ENCODE measurements at places on chromosomes 2 and 18. TPM values are rescaled to one million over a fixed set of nuclear protein-coding genes. Genes with fewer than 3 reads are reported as not detected.

FBXO48 gene
- total RNA-seq: 1.0 TPM

SKA1 gene
- total RNA-seq: 70.6 TPM

DSC2 gene
- total RNA-seq: 54.9 TPM

YPEL5 gene
- total RNA-seq: 83.0 TPM

PLA2R1 gene
- total RNA-seq: 2.2 TPM

UGT1A3 gene
- not detected for total RNA-seq

C1QL2 gene
- total RNA-seq: not detected

COL3A1 gene
- not detected for total RNA-seq

ACMSD gene
- not detected for total RNA-seq

SRD5A2 gene
- total RNA-seq: not detected

CDC42EP3 gene
- total RNA-seq: 13.1 TPM

TDRD15 gene
- 0.27 TPM for total RNA-seq

GRB14 gene
- 16.1 TPM for total RNA-seq

DNA sequence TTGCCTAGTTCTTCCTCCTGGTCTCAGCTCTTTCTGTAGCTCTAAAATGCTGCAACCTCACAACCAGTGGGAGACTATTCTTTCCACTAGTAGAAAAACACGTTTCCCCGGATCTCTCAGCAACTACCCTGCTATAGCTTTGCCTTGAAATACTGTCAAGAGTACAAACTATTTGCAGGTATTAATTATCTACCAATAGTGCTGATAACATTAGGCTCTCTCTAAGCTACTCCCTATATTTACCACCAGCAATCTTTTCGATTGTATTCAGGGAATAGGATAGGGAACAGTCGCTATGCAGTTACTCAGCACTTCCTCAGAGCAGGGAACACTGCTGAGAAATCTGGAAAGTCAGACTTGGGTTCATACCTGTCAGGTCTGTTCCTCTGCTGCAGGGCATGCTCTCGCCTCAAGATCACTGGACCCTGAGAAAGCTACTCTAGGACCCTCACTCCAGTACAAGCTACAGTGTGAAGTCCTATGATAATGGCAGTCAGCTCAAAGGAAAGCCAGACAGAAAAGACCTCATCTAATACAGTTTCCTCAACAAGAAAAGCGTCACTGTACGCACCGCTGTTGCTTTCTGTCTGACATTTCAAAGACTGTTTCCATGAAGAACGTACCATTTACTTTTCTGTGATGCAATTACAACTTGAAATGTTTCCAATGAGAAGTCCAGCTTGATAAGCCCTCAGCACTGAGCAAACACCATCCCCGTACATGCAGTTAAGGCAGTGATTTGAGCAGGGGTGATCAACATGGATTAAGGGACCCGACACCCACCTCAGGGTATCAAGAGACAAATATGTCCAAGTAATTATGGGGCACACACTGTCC lies 22.7 kb downstream of the GDF7 start:
- no peak for DNase-seq

DNA sequence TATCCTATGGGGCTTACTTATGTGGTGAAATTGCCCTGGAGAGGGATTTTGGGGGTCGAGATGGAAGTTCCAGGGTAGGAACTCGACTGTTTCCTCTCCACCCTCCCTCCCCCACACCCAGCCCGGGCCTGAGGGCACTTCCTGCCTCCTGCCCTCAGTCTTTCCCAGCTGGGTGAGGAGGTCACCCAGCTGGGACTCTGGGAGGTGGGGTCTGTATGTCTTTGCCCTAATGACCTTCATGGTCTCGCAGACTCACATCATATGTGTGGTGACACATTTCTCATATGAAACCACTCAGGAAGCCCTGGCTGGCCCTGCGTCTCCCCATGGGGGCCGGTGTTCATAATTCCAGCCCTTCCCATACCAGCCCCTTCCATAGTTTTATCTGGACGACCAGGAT lies 12.4 kb downstream of the ATOH8 start:
- DNase-seq: no peak

- no peak for DNase-seq
Measured at GRCh38 chr2:222780051-222780450, 80.8 kb upstream of the ACSL3 start.

GRCh38 chr18:74226666-74227065 lies 65.1 kb downstream of the CYB5A start:
- DNase-seq: no peak

DNA sequence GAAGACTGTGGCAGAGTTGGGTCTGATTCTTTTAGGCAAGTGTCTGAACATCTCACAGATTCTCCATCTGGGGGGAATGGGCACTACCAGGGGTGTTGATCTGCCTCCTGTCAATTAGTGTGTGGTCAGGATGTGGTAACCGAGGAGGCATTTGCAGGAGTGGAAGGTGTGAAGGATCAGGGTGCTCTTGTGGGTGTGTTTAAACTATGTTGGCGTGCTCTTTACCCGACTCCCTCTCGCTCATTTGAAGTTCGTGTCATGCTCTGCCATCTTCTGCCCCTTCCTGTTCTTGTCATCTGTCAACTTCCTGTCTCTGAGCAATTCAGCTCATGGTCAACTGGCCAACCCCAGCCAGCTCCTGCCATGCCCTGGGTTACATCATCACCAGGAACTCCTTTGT lies 107.9 kb downstream of the RTN4 start:
- no peak for DNase-seq

- DNase-seq: no peak
Measured at GRCh38 chr18:49431165-49431962, 29.1 kb downstream of the DYM start.

DNA sequence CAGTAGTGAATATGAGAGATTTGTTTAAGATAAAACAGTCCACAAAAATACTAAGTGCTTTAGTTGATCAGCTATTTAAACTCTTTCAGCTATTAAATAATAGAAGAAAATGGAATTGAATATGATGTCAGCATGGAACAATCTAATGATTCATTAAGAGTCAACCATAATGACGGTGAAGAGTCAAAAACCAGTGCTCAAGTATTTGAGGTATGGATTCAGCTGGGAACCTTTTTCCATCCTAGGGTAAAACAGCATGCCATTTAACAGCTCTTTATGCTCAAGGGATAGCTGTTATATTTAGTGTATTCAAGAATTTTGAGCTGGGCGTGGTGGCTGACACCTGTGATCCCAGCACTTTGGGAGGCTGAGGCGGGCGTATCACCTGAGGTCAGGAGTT lies 29.7 kb downstream of the CARF start:
- DNase-seq: no peak

DNA sequence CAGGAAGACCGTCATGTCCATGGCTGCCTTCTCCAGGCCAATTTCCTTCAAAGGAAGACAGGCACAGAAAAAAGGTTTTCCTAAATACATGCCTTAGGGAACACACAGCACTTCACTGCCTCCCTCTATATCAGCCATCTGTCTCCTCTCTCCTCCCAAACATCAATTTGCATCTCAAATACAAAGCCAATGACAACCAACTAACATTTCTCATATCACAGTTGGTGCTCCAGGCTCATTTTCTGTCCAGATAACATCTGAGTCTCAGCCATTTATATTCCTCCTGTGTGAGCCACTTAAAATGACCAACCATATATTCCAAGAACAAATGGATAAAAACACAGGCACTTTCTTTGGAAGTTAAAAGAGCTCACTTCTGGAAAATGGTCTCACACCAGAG lies 62.5 kb upstream of the ACAA2 start:
- DNase-seq: no peak

- no peak for DNase-seq
Measured at GRCh38 chr2:107376909-107377308, 449.8 kb upstream of the RGPD4 start.

GRCh38 chr2:179571252-179571651 lies 290.2 kb downstream of the ZNF385B start:
- DNase-seq: no peak

GRCh38 chr2:33777786-33778185 lies 178.7 kb upstream of the FAM98A start:
- DNase-seq: no peak

DNA sequence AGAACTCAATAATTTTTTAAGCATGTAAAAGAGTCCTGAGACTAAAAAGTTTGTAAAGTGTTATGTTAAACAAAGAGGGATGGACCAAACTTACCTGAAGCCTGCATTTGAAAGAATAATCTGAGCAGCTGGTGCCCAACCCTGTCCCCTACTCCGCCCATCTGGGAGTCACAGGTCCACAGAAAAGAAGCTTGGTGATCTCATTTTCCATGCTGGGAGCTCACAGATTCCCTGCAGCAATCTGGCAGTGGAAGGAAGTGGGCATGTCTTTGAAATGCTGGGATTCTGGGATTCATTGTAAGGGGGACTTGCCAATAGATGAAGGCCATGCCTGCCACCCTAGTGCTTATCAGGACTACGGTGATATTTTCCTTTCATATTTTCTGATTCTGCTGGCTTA lies 17.9 kb downstream of the CDH2 start:
- DNase-seq: no peak

GRCh38 chr2:133044556-133044955 lies 374.6 kb upstream of the LYPD1 start:
- no peak for DNase-seq

DNA sequence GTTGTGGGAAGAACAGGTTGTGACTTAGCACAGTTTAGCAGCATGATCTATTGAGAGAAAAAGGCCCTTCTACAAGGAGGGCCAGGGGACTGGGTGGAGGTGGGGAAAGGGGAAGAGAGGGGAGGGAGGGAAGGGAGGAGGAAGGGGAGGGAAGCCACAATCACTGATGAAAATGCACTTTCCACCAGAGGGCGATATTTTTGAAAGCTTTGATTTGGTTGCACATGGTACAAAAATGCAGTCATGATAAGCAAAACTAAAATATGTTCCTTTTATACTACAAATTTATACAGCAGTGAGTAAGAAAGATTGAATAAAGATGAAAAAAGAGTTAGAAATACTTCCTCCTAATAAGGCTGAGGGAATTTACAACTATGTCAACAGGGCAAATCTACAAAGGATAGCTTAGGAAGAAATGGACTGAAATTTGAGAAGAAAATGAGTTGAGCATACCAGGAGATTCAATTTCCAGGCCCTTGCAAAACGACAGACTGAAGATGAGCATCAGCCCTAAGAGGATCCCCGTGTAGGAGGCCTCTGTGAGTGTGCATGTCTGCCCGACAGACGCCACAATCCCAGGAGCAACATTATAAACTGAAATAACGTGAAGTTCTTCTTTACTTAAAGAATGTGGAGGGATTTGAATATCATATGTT lies 17.2 kb downstream of the SH3YL1 start:
- peak; percentile 62 for DNase-seq

GRCh38 chr2:187544371-187545080 lies 9.7 kb downstream of the TFPI start:
- no peak for DNase-seq

DNA sequence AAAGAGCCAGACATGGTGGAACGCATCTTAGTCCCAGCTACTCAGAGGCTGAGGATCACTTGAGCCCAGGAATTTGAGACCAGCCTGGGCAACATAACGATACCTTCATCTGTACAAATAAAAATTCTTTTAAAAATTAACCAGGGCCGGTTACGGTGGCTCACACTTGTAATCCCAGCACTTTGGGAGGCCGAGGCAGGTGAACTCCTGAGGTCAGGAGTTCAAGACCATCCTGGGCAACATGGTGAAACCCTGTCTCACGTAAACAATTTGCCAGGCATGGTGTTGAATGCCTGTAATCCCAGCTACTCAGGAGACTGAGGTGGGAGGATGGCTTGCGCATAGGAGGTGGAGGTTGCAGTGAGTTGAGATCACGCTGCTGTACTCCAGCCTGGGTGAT lies 25.8 kb upstream of the KCNG3 start:
- no peak for DNase-seq

DNA sequence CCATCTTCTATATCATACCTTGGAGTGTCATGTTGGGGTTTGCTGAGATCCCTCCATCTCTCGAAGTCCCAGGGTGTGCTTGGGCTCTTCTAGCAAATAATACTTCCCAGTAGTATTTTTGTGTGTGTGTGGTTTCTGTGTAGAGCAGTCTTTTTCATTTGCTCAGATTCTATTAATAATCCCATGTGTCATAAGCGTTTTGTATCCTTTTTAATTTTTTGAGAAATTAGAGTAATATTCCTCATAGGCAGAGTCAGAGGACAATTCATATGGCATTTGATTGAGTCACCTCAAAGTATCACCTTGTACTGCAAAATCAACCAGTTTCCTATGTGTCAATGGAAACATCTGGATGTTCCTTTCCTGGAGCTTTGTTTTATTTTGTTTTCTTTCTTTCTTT lies 37.4 kb upstream of the PPP1R1C start:
- DNase-seq: no peak

GRCh38 chr18:45517181-45517741 lies 98.0 kb upstream of the SLC14A2 start:
- DNase-seq: peak; percentile 56

GRCh38 chr2:9336576-9337314 lies 86.6 kb downstream of the ITGB1BP1 start:
- DNase-seq: no peak

GRCh38 chr2:102050854-102051391 lies 59.2 kb downstream of the IL1R2 start:
- DNase-seq: no peak
